AG10803 (cell line): ENCODE measurements at places on chromosomes 1 and 21.

DNA sequence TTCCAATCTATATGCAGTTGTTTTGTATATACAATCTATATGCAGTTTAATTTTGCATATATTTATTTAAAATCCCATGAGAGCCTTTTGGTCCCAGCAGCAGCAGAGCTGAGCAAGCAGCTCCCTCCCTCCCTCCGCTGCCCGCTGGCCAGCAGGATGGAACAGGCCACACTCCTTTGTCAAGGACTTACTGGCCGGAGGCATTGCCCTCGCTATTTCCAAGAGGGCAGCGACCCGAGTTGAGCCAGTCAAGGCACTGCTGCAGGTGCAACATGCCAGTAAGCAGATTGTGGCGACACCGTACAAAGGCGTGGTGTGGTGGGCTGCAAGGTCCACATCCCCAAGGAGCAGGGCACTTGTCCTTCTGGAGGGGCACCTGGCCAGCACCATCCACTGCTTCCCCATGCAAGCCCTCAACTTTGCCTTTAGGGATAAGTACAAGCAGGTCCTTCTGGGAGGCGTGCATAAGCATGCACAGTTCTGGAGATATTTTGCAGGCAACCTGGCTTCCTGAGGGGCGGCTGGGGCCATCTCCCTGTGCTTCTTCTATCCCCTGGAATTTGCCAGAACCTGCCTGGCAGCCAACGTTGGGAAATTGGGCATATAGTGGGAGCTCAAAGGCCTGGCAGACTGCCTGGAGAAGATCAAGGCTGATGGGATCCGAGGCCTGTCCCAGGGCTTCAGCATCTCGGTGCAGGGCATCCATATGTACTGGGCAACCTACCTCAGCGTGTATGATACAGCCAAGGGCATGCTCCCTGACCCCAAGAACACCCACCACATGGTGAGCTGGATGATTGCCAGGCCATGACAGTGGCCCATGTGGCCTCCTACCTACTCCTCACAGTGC, 92.2 kb downstream of the OSBPL9 start:
- DNase-seq, result no peak

- peak; percentile 43 for DNase-seq
Measured at GRCh38 chr1:67599085-67599484, 85.9 kb upstream of the GADD45A start.

- DNase-seq, result no peak
Measured at GRCh38 chr1:35619237-35620121, 21.8 kb downstream of the PSMB2 start.

GRCh38 chr1:187634940-187635339, 806.2 kb downstream of the PLA2G4A start:
- no peak for DNase-seq

GRCh38 chr1:113243529-113243928, 146.8 kb upstream of the MAGI3 start:
- DNase-seq, result no peak

DNA sequence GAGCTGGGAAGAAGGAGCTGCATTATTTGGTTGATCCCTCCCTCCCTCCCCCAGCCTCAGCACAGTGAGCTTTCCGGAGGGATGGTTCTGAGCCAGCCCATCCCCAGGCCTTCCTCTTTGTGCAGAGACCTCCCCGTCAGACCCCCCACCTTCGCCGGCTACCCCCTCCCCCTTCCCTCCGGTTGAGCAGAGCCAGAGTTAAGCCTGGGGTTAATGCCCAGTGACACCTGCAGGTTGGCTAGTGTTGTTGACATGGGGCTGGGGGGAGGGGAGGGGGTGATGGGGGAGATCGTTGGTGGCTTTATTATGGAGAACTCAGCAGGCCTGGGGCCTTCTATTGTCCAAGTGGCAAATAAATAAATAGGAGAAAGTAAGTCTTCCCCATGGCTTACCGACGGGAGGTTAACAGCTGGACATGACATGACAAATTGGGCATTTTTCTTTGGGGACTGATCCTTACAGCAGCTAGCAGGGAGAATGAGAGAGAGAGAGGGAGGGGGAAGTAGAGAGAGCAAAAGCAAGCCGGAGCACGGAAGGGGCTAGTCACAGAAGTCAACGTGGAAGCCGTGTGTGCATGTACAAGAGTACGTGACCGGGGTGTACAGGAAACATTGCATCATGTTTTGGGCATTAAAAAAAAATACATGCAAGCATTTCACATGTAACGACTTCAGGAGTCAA, 131.1 kb downstream of the TMEM53 start:
- no peak for DNase-seq

- DNase-seq, result no peak
Measured at GRCh38 chr1:2337501-2337900, 53.9 kb downstream of the MORN1 start.

GRCh38 chr1:231699784-231700183, 73.2 kb downstream of the DISC1 start:
- peak; percentile 13 for DNase-seq

DNA sequence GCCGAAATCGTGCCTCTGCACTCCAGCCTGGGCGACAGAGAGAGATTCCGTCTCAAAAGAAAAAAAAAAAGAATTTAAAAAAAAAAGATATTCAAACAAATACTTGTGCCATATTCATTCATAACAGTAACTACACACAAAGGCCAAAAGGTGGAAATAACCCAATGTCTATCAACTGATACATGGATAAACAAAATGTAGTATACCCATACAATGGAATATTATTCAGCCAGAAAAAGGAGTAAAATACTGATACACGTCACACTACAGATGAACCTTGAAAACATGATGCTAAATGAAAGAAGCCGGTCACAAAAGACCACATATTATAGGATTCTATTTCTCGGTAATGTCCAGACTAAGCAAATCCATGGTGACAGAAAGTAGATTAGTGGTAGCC, 109.4 kb upstream of the SOD1 start:
- DNase-seq, result no peak

GRCh38 chr21:36188081-36188681, 31.6 kb downstream of the DOP1B start:
- DNase-seq, result no peak

GRCh38 chr1:241998412-241998921, 431 bp downstream of the MAP1LC3C start:
- DNase-seq, result peak; percentile 88

DNA sequence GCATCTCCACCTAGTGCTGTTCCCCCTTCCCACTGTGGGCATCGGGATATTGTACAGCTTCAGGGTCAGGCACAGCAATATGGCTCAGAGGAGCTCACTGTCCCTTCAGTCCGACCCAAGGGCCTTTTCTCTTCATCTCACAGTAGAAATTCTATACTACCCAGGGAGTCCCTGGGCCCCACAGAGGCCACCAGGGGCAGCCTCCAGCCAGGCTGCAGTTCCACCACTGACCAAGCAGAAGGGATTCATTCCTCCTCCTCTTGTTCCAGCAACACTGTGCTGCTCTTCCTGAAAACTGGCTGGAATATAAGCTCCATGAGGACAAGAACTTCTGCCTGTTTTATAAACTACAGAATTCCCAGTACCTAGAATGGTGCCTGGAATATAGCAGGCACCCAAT, 70.5 kb downstream of the CD34 start:
- no peak for DNase-seq

GRCh38 chr1:246295968-246296367, 211.1 kb downstream of the SMYD3 start:
- DNase-seq, result no peak

DNA sequence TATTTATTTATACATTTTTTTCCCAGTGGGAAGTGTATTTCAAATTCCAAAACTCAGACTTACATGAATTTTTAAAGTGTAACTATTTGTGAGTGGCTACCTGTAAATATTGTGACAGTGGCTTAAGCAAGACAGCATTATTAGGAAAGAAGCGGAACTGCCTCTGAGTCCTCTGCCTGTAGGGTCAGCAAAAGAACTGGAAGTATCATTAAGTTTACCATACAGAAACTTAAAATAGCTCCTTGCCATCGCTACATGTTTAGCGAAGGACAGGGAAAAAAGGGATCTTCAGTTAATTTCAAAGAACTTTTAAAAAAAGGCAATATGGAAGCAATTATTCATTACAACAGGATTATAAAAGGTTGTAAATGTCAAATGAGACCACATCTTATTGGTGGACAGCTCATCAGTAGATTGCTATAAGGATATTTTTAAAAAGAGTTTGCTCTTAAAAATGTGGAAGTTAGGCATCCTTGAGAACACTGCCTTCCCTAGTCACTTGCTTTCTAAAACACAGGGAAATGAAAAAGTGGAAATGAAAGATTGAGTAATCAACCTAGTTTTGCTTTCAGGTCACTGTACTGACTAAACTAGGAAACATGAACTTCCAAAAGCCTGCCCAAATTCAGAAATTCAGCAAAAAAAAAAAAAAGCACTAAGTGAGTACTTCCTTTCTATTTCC, 39.2 kb downstream of the NSL1 start:
- DNase-seq, result peak; percentile 56

- DNase-seq, result peak; percentile 58
Measured at GRCh38 chr1:32350785-32351398, 11.4 kb downstream of the FAM229A start.

- no peak for DNase-seq
Measured at GRCh38 chr1:117566556-117566955, 39.3 kb upstream of the TENT5C start.

GRCh38 chr1:84299536-84300170, 1.9 kb upstream of the SAMD13 start:
- DNase-seq, result no peak

DNA sequence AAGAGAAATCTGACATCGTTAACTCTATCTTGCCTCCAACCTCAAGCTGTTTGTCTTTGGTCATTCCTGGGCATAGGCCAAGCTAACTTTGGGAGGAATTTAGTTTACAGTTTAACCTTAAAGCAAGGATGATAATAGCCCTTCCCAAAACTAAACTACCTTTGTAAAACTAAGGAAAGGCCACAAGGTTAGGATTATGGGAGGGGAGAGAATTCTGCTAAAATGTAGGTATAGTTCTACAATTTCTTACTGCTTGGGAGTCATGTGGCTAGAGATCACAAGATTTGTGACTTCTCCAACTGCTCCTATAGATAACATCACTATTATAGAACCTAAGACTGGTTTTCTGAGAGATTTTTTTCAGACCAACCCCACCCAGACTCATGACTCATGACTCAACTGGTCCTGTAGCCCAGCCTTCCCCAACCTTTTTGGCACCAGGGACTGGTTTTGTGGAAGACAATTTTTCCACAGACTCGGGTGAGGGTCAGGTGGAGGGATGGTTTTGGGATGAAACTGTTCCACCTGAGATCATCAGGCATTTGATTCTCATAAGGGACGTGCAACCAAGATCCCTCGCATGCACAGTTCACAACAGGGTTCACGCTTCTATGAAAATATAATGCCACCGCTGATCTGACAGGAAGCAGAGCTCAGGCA, 70.7 kb upstream of the MUTYH start:
- no peak for DNase-seq

DNA sequence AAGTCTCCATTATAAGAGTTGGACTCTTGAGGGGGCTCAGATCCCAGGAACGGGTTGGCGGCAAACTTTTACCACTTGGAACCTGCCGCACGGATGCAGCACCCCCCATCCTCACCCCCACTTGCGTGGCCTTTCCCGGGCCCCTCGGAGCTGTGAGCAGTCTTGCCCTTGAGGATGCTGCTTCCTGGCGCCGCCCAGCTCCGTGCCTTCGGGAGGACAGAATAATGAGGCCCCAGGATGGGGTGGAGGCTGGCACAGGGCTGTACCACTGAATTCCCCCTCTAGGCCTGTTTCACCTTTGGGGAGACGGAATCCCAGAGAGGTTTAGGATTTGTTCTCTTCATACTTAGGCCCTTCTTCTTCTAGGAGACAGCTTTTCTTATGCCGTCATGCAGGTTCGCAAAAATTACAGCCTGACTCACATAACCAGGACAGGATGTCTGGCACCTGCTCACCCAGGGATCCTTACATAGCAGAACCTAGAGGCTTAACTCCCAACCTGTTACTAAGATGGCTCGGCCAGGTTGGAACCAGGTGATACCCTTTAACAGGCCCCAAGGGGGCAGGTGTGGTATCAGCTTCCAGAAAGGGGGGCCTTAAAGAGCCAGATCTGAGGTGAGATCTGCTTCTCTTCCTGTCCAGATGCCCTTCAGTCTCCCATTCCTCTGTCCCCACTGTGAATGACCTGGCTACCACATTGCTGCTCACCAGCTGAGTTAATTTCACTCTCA, 1.5 kb downstream of the TRNP1 start:
- DNase-seq, result no peak

- no peak for DNase-seq
Measured at GRCh38 chr1:19384113-19384512, 72.0 kb downstream of the SLC66A1 start.

DNA sequence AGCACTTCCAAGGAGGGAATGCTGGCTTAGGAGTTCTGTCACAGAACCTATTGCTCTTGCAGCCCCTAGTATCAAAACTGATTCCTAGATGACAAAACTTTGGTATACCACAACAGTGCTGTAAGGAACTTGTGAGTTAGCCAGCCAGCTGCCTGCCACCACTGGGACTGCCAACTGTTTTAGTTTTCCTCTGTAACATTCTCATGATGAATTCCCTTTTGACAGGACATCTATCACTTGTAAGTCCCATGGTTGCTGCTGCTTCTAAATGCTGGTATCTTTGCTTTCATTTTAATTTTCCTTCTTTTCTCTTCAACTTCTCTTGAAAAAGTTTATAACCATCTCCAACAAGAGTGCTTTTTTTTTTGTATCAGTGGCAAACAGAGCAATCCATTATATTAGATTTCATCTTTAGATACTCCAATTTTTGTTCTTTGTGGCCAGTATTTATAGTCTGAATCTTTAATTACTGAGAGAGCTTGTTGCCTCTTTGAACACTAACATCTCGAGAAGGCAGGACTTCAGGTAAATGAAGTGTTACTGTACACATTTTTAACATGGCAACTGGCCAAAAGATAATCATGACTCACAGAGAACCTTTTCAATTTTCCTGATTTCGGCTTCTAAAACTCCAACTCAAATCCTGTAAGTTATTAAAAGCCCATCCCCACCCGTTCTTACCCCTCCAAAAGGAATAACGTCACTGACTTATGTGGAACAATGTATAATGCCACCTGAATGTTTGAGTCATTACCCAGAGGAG, 19.8 kb downstream of the DBT start:
- no peak for DNase-seq

- DNase-seq, result peak; percentile 83
Measured at GRCh38 chr1:6519935-6520671, 28.6 kb upstream of the PLEKHG5 start.

DNA sequence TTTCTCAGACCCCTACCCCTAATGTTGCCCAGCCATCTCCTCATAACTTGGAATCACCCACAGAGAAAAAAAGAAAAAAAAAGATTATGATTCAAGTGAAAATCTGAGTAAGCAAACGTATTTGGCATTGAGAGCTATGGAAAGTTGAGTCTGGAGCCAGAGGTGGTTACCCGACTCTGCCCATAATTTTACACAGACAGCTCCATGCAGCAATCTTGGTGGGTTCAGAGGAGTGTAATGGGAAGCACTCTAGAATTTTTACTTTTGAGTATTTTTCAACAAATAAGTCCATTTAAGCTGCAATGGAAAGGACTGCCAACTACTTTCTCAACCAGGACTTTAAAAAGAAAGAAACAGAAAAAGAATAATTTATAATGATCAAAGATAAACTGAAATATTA, 62.7 kb downstream of the ZC3H11B start:
- no peak for DNase-seq
